ENCODE measurements at places on chromosomes 16 and 17.

DNA sequence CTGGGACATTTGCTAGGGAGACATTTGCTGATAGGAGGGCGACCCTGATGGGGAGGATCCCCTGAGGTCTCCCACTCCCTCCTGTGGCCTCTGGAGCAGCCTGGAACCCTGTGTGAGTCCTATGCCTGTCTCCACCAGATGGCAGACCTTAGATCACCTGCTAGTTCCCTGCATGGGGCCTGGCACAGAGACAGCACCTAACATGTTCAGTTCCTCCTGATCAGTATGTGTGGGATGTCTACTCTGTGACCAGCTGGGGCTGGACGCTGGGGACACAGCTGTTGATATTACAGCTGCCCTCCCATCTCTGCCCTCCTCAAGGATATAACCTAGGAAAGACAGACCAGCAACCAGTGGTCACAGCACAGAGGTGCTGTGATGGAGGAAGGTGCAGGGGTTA is 1.1 kb upstream of the ADCY7 start:
- DNase-seq = no peak

DNA sequence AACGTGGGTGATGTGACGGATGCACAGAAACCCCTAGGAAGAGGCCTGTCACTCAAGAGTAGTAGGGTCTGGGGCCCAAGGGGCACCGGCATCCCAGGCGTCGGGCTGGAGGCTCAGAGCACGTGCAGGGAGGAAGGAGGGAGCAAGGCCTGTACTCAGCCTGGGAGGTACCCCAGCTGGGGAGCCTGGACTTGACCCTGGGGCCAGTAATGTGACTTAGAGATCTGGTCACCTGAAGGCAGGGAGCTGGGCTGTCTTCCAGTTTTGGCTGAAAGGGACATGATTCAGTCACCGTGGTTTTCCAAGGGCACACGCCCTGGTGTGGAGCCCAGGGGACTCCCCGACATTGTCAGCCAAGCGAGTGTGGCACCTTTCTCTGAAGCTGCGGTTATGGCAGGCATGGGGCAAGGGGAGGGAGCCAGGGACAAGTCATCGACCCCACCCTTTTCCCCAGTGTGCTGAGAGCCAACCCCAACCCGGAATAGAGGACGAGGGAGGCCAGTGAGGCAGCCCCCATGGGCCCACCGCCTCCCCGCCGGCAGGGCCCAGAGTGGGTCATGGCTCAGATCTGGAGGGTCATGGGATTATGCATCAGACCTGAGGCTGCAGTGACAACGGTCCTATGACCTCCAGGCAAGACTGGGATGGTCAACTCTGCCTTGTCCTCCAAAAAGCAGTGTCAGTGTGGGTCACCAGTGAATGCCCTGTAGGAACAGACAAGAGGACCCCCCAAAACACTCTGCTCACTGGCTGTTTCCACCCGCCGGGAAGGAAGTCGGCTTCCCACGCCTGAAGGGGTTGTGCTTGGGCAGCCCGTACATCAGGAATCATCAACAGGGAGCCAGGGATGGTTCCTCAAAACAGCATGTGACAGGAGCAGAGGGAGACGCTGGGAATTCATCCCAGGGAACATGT is 41.9 kb downstream of the MEAK7 start:
- DNase-seq = no peak

GRCh38 chr16:85204242-85205010 is 92.2 kb upstream of the CIBAR2 start:
- no peak for DNase-seq

DNA sequence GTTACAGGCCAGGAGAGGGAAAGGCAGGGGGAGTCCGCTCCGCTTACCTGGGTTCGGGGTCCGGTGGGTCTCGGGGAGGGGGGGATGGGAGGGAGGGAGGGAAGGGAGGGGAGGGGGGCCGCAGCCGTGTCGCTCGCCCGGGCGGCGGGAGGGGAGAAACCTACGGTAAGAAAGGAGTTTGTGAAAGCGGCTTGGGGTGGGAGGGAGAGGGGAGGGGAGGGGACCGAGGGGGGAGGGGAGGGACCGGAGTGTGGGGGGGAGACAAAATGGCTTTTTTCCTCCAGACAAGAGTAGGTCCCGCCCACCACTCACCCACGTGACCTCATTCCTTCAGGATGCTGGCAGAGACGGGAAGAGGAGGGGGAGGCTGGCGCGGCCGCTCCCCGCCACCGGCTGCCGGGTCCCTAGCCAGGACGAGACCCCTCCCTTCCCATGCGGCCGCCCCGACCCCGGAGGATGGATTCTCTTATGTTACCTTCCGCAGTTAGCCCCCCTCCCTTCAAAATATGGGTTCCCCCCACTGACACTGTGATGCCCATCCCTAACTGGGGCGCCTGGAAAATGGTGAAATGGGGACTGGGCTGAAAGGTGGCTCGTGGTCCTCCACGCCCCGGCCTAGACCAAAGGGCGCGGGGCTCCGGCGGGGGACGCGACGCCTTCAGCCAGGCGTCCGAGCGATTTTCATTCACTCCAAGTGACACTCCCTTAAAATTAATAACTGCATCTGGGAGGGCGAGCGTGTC is at the start of gene PCGF2:
Gene PCGF2 (minus strand): TSS at position 188 of the 743 bp plus-strand sequence. CDS start 7,934 bp downstream, outside the sequence.
- no peak for DNase-seq

- no peak for DNase-seq
Measured at GRCh38 chr16:88424587-88425235, 28.4 kb upstream of the ZFPM1 start.

GRCh38 chr16:1775846-1776671 is 3.1 kb upstream of the MRPS34 start:
- DNase-seq = no peak

- no peak for DNase-seq
Measured at GRCh38 chr17:80441598-80442322, 26.8 kb downstream of the ENDOV start.

DNA sequence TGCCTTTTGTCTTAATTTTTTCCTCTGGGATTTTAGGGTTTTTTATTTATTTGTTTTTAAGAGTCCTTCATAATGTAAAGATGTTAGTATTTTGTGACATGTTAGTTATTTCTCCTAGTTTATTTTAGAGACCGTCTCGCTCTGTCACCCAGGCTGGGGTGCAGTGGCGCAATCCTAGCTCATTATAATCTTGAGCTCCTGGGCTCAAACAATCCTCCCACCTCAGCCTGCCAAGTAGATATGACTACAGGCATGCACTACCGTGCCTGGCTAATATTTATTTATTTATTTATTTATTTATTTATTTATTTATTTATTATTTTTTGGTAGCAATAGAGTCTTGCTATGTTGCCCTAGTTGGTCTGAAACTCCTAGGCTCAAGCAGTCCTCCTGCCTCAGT is 37.4 kb upstream of the ARHGAP17 start:
- DNase-seq = no peak

- no peak for DNase-seq
Measured at GRCh38 chr16:48287239-48287638, 39.9 kb upstream of the ABCC11 start.

DNA sequence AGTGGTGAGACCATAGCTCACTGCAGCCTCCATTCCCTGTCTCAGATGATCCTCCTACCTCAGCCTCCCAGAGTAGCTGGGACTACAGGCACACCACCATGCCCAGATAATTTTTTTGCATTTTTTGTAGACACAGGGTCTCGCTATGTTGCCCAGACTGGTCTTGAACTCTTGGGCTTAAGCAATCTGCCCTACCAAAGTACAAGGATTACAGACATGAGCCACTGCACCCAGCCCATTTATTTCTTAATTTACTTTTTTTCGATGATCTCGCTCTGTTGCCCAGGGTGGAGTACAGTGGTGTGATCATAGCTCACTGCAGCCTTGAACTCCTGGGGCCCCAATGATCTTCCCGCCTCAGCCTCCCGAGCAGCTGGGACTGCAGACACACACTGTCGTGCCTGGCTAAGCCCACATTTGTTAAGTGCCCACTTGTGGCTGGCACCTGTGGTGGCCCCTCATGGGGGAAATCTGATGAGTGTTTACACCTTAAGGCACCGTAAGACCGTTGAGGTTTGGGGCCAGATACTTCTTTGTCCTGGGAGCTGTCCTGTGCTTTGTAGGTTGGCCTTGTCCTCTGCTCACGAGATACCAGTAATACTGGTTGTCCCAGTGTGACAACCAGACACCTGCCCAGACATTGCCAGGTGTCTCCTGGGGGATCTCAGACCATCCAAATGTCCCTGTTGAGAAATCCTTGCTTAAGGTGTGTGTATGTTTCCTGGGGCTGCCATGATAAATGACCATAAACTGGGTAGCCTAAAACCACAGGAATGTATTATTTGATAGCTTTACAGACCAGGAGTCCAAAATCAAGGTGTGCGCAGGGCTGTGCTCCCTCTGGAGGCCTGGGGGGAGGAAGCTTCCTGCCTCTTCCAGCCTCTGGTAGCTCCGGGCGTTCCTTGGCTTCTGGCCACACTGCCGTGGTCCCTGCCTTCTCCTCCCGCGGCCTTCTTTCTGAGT is 141.4 kb upstream of the GSE1 start:
- no peak for DNase-seq

All from activated B cell treated with CpG ODN at 0.5 μM for 24 hours (primary cell).